Peyer's patch (tissue), 4 donors: ENCODE measurements at places on chromosomes 6 and 20.

DNA sequence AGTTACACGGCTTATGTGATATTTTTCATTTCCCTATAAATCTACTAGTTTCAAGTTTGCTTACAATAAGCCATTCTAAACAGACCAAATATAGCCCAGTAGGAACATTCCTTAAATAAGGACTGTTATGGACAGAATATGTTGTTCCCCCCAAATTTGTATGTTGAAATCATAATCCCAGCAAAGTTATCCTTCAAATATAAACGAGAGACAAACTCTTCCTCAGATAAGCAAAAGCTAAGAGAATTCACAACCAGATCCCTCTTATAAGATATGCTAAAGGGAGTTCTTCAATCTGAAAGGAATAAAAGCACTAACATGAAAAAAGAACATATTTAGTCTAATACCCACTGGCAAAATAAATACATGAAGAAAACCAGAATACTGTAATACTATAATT is 795.5 kb upstream of the GJE1 start:
- no peak for DNase-seq

DNA sequence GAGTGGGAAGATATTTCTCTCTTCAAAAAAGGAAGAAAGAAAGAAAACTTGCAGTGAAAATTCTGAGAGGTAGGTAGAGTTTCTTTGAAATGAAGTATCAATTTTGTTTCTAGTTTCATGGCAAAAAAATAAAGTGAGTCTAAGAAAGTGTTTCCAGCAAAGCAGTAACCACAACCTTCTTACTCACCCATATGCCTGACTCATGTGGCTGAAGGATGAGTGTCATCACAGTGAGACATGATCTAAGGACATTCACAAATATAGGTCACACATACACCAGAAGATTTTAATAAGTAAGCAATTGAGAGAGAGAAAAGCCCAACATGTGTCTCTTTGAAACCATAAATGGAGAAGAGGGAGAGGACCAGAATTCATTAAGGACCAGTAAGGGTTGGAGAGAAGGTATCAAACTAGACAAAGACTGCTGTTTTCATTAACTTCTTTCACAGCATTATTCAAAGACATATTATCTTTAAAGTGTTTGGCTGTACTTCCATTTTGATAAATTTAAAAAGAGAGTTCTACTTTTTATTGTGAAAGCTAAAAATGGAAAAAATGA is 169.5 kb downstream of the FRK start:
- DNase-seq: no peak

- DNase-seq: no peak
Measured at GRCh38 chr6:16345449-16346330, 107.3 kb downstream of the GMPR start.

DNA sequence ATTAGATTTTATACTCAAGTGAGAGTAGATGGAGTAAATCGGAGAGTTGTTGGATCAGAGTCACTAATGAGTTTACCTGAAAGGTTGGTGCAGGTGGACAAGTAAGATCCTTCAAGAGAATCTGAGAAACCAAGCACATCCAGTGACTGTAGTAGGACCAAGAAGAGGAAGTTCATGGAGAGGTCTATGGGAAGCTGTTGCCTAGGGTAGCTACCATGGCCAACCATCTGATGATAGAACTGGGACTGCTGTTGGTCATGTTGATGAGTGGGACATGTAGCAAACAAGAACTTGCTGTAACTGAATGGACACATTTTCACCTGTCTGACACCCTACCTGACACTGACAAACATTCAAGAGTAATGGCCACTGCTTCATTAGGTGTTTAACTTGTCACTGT is 11.3 kb upstream of the ADGB start:
- no peak for DNase-seq

GRCh38 chr20:64051561-64052325 is 2.3 kb upstream of the SOX18 start:
- DNase-seq: no peak

GRCh38 chr6:144778773-144779492 is 493.8 kb downstream of the UTRN start:
- DNase-seq: no peak

GRCh38 chr6:127404133-127404532 is 55.1 kb downstream of the KIAA0408 start:
- DNase-seq: no peak

- no peak for DNase-seq
Measured at GRCh38 chr6:146041282-146041681, 12.4 kb downstream of the GRM1 start.

DNA sequence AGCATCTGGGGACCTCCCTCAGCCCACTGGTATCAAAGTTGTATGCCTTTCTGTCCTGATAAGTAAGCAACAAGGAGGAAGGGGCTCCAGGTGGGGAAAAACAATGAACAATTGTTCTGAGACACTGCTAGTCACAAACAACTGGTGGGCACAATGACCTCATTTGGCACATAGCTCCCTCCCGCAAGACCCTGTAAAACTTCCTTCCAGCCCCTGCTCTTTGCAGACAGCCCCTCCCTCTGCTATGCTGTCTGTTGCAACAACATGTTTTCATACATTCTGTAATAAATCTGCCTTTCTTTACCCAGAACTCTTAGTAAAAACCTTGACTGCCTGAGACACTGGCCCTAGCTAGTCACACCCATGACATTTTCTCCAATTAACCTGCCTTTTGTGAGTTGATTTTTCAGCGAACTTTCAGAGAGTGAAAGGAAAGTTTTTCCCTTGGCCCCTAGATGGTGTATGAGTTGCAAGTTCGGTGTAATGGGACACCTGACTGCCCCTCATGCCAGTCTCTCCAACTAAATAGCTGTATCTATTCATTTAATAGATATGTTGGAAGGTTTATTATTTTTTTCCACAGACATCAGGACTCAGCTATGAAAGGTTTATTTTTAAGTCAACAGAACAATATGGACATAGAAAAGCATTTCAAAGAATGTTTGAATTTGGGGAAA is 142.3 kb upstream of the SLC22A16 start:
- DNase-seq: no peak

DNA sequence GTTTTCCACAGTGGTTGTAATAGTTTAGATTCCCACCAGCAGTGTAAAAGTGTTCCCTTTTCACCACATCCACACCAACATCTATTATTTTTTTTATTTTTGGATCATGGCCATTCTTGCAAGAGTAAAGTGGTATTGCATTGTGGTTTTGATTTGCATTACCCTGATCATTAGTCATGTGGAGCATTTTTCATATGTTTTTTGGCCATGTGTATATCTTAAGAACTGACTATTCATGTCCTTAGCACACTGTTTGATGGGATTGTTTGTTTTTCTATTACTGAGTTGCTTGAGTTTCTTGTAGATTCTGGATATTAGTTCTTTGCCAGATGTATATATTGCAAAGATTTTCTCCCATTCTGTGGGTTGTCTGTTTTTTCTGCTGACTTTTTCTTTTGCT is 820.1 kb downstream of the TENT5A start:
- DNase-seq: no peak

GRCh38 chr20:37526238-37526838 is 1.3 kb downstream of the BLCAP start:
- no peak for DNase-seq

DNA sequence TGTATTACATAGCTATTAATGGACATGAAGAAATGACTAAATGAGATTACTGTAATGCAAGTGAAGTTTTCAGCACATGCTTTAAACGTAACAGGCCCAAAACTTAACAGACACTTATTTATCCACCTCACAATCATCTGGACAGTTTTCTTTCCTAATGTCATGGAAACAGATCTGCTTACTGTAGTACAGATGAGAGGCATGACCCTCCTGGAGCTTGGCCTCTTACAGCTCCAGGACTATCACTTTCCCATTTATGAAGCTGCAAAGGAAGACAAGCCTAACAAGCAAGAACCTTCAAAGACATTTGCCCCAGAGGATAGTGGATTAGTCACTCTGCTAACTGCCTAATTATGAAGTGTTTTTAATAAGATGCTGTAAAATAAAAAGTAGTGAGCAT is 419.3 kb downstream of the PHF3 start:
- no peak for DNase-seq

DNA sequence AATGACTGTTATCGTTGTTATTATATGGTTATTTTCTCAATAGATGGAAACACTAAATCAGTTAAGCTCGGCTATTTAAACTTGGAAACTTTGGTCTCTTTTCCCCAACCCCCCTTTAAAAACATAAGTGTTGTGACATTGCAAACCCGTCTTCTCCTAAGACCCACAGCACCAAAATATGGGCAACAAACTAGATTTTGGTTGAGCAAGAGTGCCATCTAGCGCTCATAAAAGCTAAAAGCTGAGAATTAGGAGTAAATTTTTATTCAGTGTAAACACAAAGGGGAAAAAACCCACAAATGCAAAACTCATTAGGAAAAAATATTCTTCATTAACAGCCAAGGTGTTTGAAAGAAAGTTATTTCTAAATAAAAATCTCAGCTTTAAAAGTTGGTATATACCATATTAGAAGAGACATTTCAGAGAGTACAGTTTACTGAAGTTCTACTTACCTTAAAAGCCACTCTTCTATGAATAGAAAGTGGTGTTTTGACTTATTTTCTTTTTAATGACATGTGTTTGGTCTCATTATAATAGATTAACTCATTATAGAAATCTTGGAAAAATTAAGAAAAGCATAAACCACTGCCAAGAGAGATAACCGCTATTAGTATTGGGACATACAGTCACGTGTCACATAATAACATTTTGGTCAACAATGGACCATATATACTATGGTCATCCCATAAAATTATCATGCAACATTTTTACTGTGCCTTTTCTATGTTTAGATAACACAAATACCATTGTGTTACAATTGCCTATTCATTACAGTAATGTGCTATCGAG is 21.1 kb downstream of the SESN1 start:
- no peak for DNase-seq

DNA sequence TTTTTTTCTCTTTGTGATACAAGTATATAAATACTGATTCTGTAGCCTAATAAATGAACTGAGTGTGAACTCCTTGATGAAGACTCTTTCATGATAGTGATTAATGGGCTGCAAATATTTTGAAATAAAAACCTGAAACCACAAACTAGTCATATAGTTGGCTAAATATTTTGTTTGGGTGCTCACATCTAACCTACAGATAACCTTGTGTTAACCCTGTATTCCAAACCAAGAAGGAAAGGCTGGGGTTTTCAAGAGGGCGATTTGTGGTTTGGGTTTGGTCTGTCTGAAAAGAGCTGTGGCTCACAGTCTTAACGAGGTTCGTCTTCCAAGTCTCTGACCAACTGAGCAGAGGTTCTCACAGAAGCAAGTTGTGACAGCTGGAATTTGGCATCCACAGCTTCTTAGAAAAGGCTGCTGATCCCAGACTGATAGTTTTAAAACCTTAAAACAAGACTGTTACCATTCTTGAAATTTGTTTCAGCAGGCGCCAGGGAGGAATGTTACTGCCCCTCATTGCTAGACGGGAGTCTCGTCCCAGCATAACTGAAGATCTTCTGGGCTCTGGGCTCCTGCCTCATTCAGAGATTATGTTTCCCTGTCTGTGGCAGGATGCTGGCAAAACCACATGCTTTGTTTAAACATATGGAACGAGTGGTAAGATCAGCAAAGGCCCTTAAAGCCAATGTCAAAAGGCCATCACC is 736.4 kb upstream of the MARCKS start:
- no peak for DNase-seq

GRCh38 chr20:6703047-6703446 is 64.4 kb upstream of the BMP2 start:
- no peak for DNase-seq

DNA sequence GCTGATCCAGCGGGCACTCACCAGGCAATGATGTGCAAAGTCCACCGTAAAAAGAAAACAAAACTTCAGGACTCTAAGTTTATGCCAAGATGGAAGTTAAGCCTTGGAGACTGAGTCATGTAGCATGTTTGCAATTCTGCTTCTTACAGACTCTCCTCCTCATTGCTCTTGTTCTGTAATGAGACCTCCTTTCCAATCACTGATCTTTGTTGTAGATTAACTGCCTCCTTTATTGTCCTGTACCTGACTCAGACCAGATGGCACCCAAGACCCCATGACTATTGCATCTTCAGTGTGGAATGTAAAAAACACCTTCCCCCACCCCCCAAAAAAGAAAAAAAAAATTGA is 11.2 kb downstream of the NEU1 start:
- no peak for DNase-seq

DNA sequence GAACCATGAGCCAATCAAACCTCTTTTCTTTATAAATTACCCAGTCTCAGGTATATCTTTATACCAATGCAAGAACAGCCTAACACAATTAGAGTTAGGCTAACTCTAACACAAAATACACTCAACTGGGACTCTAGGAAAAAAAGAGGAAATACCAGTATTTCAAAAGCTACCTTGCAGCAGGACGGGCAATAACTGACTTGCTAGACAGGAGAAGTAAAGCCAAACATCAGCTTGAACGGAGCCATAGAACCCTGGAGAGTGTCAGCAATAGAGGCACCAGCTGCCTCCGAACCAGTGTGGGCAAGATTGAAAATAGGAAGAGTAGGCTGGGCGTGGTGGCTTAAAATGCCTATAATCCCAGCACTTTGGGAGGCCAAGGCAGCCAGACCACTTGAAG is 162.0 kb upstream of the SOX4 start:
- no peak for DNase-seq

DNA sequence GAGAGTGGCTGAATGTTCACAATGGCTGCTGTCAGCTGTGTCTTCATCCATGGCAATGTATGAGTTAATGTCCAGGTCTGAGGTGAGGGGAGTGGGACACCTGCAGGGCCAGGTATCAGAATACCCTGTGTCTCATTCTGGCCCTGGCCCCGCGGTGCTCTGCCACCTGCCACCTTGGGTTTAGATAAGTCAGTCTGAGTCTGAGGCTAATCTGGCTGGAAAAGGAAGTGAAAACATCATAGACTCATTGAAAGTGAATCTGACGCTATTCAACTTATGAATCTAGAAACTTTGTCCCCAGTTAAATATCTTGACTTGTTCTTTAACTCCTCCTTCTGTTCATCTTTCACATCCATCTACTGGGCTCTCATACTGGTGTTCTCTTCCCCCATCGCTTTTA is 267.1 kb upstream of the JAG1 start:
- no peak for DNase-seq

DNA sequence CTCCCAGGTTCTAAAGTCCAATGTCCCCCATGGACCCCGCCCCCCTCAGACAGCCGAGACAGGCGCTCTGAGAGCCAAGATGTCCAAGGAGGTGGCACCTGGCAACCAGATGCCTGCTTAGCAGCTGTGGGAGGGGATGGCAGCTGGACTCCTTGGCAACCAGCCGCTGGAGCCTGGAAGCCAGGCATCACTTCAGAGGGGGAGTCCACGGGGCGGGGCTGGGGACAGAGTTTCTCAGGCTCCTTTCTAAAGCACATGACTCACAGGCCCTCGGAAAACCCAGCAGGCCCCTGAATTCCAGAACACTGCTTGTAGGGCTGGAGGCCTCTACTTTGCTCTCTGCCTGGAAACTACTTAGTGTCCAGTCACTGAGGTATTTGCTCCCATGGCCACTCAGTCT is 51.5 kb downstream of the PREX1 start:
- no peak for DNase-seq

- DNase-seq: no peak
Measured at GRCh38 chr6:87806099-87806498, 104.1 kb upstream of the AKIRIN2 start.

DNA sequence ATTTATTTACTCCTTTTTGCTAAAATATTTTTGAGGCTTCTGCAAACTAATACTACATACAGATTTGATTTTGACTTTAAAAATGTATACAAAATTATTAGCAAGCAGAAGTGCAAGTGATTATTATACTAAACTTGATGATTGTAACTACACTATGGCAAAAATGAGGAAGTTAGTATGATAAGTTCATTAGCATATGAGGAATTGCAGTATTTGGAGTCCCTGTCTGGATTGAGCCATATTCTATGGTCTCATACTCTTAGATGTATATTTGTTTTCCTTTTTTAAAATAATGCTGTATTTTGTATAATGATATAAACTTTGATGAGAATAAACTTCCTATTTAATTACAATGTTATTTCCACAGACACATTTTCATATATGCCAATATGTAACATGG is 13.9 kb downstream of the CRISP3 start:
- no peak for DNase-seq
